ENCODE measurements at places on chromosomes 1 and 21.

GRCh38 chr1:116577759-116578314 is 7.0 kb upstream of the CD58 start:
- no peak for DNase-seq

GRCh38 chr1:171207377-171207776 is 22.3 kb downstream of the FMO2 start:
- no peak for DNase-seq

DNA sequence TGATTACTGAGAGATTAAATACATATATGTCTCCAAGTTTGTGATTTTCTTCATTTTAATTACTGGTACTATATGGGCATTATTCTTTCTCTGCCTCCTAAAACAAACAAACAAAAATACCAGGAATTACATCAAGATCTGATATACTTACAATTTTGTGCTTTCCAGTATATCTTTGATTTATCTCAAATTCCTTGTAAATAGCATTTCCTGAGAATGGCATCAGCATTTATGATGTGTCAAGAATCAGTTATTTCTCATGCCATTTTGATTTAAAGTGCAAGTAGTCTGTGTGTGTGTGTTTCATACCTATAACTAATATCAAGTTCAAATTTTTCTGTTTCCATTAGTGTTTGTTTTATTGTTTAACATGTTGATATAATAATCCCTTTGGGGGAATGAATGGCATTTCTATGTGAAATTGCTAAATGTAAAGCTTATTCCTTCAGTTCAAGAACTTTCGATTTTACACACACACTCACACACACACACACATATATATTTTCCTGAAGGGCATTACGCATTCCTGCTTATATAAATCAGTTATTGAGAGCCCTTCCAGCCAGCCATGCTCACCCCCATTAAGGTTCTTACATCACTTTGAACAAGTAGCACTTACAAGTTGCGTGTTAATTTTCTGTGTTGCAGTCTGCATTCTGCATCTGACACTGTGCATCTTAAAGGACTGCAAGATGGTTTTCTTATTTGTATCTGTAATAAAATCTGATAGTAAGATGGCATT is 102.7 kb downstream of the NEK7 start:
- no peak for DNase-seq

- DNase-seq, result no peak
Measured at GRCh38 chr1:44261962-44262361, 48.7 kb downstream of the DMAP1 start.

DNA sequence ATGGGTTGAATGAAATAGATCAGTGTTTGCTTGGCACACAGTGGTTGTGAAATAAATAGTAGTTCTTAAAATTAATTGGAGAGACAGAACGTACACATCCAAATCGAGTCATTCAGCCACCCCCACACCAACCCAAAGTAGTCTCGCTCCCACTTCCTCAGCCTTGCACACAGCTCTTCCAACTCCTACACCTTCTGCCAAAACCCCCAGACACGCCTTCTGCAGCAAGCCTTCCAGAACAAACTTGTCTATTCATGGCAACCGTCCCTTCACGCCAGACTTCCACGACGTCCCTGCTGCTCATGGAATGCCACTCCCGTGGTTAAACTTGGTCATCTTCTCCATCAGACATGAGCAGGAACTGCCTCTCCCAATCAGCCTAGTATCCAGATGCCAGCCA is 37.5 kb upstream of the RD3 start:
- DNase-seq, result no peak

GRCh38 chr1:209769171-209769904 is 13.5 kb downstream of the TRAF3IP3 start:
- peak; percentile 59 for DNase-seq

All from hematopoietic multipotent progenitor cell (in vitro differentiated cells).